ENCODE measurements at places on chromosomes 11 and 22.

- DNase-seq, result no peak
Measured at GRCh38 chr11:65871811-65872548, 620 bp downstream of the EFEMP2 start.

DNA sequence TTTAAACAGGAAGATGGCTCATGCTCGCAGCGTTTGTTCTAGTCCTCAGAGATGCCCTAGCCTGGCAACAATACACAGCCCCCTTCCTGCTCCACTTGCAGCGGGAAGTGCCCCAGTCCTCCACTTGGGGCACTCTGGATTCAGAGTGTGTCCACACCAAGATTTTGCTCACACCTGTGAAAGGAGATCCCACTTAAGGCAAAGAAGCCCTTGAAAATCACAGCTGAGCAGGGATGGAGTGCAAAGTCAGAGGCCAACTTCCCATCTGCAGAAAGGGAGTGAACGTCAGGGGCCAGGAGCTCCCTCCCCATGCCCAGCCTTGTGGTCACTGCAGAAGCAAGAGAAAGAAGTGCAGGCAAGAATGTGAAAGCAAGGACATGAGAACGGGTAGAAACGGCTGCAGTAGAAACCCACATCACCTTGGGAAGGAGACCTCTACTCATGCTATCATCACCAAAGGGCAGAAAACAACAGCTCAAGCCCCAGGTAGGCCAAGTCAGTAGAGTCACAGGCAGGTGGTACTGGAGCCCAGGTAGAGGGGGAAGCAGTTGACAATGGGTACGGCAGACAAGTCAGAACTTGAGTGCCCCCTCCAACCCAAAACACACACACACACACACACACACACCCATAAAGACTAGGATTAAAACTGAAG lies 157.4 kb downstream of the BUD13 start:
- no peak for DNase-seq

DNA sequence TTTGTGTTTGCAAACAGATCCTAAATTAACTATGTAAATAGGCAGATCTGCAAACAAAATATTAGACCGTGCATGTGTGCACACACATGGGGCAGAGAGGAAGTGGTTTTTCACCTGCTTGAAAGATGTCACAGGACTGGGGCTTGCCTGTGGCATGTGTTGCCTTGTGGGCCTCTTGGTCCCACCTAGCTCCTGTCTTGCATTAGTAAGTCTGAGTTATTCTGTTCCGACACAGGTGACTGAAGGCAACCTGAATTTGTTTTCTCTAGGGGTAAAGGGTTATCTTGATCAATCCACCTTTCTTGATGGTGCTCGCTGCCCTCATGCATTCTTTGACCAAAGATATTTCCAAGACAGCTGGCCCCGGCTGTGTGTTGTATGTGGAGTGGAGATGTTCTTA lies 667.5 kb downstream of the NTM start:
- no peak for DNase-seq

GRCh38 chr22:29756341-29756740 lies 10.5 kb downstream of the ZMAT5 start:
- DNase-seq, result no peak

- no peak for DNase-seq
Measured at GRCh38 chr22:47517062-47517461, 754.6 kb downstream of the TBC1D22A start.

- DNase-seq, result no peak
Measured at GRCh38 chr11:83441601-83442000, 155.4 kb upstream of the CCDC90B start.

GRCh38 chr11:96015906-96016565 lies 92.1 kb upstream of the MTMR2 start:
- no peak for DNase-seq

DNA sequence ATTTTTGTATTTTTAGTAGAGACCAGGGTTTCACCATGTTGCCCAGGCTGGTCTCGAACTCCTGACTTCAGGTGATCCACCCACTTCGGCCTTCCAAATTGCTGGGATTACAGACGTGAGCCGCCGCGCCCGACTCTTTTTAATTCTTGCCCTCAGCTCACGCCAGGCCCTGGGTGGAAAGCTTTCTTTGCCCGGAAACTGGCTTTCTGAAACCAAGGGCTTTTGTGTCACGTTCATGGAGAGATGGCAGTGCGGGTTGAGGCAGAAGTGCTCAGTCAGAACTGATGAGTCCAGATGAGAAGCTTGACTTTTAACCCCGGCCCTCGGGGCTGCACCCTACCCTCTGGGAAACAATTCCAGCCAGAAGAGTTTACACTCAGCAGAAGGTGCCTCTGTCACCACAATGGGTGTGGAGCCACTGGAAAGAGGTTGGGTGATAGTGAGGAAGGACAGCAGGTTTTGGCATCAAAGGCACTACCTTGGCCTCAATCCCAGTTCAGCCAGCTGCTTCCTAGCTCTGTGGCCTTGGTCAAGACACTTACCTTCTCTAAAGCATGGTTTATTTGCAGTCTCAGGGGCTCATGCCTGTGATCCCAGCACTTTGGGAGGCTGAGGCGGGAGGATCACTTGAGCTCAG lies 890 bp upstream of the ARFGAP3 start:
- no peak for DNase-seq

GRCh38 chr11:130999992-131000770 lies 83.9 kb upstream of the SNX19 start:
- no peak for DNase-seq

DNA sequence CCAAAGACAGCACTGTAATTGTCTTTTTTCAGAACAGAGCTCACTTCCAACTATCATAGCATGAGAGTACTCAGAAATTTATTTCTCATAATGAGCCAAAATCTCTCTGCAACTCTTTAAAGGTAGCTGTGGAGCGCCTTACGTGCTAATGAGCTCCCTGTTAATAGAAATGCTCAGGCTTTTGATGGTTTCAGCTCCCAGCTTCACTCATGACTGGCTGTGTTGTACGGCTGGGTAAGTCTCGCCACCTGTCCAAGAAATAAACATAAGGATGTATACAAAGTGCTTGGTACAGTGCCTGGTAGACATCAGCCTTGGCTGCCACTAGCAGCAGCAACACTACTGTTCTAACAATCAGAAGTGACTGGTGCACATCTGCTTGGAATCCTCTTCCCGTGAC lies 109.4 kb downstream of the LDLRAD3 start:
- no peak for DNase-seq

DNA sequence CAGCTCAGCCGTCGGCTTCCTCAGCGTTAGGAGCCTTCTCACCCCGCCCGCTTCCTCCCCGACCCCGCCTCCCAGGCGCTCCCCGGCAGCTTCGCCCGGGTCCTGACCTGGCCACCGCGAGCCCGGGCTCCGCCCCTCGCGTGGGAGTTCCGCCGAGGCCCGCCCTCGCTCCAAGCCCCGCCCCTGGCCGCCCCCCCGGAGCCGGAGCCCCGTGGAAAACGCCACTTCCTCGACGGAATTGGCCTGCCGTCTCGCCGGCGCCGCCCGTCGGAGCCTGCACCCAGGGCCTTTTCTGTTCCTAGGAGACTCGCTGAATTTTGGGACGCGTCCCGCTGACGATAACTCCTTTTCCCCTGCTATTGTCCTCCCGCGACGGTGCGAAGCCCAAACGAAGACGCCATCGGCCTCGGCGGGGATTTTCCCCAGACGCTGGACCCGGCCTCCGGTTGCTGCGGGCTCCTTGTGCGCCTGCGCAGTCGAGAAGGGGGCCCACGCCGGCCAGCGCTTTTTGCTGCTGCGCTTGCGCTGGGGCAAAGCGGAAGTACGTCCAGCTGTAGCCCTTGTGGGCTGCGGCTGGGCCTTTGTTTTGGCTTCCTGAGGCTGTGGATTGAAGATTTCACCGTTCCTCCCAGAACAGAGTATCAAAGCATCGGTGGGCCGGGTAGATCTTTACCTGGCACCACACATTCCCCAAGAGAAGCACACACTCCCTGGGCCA lies 10.0 kb downstream of the RELA start:
- peak; percentile 92 for DNase-seq

DNA sequence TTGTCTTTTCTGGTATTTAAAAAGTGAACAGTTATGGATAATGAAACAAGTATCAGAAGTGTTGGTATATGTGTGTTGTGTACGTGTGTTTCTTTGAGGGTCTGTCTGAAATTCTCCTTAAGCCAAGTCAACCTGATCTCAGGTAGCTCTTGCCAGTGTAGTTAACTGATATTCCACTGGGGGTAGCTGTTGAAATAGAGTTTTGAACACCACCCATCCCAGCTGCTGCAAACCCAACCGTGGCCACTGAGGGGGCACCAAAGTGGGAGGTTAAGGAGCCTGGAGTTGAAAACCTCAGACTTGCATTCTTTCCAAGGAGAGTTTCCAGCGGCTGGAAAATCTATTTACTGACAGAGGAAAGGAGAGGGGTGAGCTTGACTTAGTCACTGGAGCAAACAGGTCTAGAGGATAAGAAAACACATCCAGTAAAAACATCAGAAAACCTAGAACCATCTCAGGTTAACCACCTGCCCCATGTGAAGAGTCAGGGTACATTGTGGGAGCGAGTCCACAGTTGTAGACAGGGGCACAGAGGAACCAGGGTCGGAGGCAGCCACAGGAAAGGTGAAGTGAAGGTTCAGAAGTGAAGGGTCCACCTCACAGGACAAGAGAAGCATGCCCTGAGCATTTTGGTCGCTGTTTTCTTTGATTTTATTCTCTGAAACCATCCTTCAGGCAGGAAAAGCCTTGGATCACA lies 8.8 kb upstream of the CUL5 start:
- DNase-seq, result no peak

- no peak for DNase-seq
Measured at GRCh38 chr11:8382436-8383053, 118.9 kb upstream of the LMO1 start.

DNA sequence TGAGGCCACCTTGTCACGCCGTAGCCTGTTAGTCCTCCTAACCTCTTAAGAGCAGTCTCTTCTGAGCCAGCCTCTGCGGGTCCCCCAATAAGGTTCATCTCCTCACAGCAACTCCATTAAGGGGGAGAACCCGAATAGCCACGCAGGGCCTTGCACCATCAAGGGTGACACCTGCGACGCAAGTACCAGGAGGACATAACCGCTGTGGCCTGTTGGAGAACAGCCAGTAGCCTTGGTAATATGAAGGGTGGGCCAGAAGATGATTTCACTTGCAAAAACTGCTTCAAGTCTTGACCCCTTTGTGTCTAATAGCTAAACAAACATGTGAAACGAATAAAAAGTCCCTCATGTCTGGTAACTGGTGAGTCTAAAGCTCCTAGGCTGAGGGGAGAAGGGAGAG lies 14.8 kb downstream of the ARFGAP2 start:
- no peak for DNase-seq

DNA sequence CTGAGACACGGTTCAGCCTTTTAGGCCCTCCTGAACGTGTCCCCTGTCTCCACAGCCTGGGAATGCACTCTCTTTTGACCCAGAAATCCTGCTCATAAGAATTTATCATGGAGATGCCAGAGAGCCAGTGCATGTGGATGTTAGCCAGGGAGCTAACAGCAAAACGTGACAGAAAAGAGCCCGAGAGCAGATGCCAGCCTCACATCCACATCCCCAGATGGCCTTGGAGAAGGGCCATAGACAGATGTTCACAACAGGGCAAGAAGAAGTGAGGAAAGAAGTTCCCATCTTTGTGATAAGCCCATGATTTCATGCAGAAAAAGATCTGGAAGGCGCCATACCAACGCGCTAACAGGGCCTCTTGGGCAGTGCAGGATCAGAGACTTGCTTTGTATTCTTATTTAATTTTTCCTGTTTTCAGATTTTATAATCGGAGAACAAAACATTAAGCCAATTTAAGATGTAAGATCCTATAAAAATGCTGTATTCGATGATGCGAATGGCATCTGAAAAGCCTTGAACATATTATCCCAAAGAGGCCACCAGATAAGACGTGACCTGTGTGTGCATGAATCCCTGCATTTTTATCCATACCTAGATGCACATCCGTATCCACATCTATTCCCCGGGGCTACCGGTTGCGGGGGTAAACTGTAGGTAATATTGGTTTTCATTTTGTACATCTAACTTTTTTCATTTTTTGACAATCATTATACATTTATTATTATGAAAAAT lies 48.7 kb downstream of the IGLL5 start:
- no peak for DNase-seq

GRCh38 chr11:45665206-45665932 lies at the start of gene CHST1:
TSS of gene CHST1 (minus strand) at chr11:45665622. CDS start at chr11:45650923, 14,699 bp downstream.
- no peak for DNase-seq

DNA sequence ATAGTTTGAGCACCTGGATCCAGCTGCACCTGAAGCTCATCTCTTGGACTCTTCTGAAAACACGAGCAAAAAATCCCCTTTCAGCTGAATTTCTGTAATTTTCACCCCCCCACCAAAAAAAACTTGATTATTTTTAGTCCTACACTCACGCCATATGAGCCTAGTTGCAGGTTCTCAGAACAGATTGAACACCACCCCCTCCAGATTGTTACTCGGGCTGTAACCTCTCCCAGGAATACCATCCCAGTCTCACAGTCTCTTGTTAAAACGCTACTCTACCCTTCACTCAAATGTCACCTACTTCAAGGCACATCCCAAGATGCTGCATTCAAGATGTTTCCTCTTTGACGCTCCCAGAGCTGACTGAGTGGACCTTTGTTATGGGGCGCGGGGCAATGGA lies 96.3 kb upstream of the PRDM11 start:
- no peak for DNase-seq

- no peak for DNase-seq
Measured at GRCh38 chr22:22425356-22425755, 83.2 kb downstream of the ZNF280B start.

GRCh38 chr11:37689951-37690350 lies 1091.9 kb upstream of the RAG2 start:
- no peak for DNase-seq

- DNase-seq, result peak; percentile 14
Measured at GRCh38 chr11:125079151-125079877, 16.2 kb downstream of the SLC37A2 start.

- DNase-seq, result no peak
Measured at GRCh38 chr22:24801901-24802465, 4.0 kb upstream of the SGSM1 start.

- no peak for DNase-seq
Measured at GRCh38 chr11:2517386-2518064, 72.7 kb downstream of the KCNQ1 start.

- no peak for DNase-seq
Measured at GRCh38 chr11:123381817-123382554, 48.1 kb upstream of the GRAMD1B start.

Measured in CMK (cell line).